ENCODE measurements at places on chromosomes 1 and 21. TPM values are rescaled to one million over a fixed set of nuclear protein-coding genes. Genes with fewer than 3 reads are reported as not detected.

- DNase-seq: no peak
Measured at GRCh38 chr1:107531065-107531908, 390.4 kb downstream of the NTNG1 start.

DNA sequence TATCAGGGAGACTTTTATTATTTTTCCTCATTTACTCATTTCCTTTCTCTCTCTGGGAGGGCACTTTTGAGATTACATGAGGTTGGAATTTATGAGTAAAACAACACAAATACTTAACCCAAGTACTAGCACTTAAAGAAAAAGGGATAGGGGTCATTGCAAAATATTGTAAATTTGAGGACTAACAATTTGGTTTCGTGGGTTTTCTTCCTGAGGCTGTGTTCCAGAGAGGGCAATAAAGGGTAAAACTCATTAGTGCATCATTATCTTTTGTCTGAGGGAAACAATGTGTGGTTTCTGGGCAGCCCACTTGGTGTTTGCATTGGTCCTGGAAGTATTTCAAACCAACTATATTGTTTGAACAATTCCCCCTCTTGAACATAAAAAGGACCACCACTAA lies 96.5 kb downstream of the GREM2 start:
- no peak for DNase-seq

DNA sequence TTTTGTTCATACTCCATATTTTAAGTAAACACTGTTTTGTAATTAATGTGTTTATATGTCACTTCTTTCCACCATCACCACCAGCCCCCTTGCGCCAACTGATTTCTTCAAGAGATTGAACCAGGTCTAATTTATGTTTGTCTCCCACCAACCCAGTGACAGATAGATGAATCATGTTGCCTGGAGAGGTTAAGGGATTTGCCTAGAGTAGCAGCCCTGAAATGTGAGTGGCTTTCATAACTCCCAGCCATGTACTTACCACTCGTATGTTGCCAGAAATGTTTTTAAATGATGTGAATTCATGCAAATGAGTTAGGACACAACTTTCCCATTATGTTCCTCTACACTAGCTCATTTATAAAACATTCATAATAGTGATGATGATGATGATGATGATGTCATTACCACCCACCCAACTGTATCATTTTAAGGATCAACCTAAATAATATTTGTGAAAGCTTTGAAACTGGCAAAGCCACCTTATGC lies 86.9 kb downstream of the LRRC8D start:
- no peak for DNase-seq

DNA sequence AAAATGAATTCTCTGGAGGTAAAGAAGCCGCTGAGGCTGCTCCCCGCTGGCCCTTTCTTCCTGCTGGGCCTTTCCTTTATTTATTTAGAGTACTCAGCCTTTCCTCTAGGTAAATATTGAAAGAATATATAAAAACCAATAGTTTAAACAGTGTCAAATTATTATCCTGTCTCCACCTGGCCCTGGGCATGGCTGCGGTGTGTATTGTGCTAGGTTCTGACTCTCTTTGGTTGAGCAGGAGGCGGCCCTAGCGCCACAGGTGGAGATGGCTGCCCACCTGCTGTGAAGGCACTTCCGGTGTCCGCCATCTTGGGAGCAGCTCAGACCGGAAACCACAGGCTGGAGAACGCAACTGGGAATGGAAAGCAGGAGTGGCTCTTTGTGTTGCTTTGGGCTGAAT lies 29.0 kb upstream of the CLDN14 start:
- DNase-seq: no peak

DNA sequence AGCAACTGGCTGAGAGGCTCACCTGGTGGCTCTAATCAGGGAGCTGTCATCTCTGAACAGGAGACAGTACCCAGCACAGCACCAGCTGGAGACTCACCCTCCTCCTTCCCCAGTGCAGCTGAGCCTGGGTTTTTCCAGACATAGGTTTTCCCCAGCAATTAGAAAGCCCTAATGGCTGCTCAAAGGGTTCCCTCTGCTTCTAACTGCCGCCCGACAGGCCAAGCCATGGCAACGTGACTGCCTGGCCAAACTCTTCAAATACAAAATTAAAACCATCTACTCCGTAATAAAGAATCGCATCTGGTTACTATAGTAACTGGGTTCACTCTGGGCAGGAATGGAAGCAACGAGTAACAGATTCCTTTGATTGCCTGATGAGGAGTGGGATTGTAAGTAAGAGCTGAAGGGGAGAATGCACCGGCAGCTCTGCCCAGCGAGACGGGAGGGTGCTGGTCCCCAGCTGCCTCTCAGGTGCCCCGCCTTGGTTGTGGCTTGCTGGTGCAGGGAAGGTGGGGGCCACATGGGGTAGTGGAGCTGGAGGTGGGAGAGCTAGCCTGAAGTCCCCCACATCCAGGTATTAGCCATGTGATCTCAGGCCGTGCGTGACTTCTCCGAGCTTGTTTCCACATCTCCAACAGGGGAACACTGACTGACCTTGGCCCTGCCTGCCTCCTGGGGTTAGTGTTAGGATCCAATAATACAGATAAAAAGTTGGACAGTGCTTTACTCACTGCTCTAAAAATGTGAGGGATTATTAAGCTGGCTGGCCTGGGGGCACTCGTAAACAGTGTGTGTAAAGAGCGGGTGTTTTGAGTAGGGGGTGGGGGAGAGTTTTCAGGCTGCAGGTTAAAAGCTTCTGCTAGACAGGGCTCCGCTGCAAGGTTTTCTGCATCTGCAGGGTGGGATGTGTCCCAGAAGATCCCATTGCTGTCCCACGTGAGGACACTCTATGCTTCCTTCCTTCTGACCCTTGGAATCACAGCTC lies 94.2 kb downstream of the KCNN3 start:
- DNase-seq: no peak

The NPR1 gene
- 17.3 TPM for total RNA-seq

DNA sequence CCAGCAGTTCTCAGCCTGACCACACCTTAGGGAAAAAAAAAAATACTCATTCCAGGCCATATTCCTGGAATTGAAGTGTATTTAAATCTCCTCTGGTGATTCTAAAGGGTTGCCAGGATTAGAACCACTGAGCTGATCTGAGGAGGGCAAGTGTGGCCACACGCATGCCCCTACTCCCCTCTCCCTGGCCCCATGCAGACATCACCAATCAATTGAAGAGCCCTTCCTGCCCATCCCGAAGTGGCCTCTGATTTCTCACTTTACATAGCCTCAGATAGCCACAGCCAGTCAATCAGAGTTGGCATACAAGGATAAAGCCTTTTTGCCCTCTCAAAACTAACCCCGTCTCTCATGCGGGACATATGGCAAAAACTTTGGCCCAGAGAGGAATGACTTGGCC lies 84.5 kb upstream of the TMEM51 start:
- no peak for DNase-seq

GRCh38 chr1:164846731-164847691 lies 288.0 kb downstream of the PBX1 start:
- no peak for DNase-seq

GRCh38 chr1:32939655-32940371 lies 24.8 kb downstream of the RNF19B start:
- DNase-seq: peak; percentile 61

DNA sequence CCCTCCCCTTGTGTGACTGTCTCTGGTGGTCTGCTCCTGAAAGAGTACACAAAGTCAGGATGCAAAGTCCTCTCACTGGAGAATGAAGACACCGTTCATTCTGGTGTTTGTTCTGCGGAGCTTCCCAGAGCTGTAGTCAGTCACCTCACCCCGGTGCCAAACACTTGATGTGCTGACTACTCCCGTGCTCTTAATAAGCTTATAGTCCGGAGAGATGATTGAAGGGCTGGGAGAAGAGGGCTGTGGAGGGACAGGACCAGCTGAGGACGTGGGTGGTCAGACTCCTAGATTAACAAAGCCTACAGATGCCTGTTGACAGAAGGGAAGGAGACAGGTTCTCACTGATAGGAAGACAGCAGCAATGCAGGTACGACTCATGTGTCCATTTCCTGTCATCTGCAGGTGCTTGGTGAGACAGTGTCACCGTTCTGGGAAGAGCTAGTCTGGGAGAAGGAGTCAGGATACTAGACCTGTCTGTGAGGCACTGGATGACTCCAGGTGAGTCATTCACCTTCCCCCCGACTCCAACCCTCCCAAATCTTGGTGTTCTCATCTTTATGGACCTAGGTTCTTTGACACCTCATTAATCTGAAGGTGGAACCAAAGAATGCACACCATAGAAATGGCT lies 40.4 kb upstream of the LRRN2 start:
- no peak for DNase-seq

- no peak for DNase-seq
Measured at GRCh38 chr1:154895798-154896197, 25.7 kb upstream of the KCNN3 start.

- no peak for DNase-seq
Measured at GRCh38 chr1:206505702-206506355, 1.5 kb upstream of the RASSF5 start.

DNA sequence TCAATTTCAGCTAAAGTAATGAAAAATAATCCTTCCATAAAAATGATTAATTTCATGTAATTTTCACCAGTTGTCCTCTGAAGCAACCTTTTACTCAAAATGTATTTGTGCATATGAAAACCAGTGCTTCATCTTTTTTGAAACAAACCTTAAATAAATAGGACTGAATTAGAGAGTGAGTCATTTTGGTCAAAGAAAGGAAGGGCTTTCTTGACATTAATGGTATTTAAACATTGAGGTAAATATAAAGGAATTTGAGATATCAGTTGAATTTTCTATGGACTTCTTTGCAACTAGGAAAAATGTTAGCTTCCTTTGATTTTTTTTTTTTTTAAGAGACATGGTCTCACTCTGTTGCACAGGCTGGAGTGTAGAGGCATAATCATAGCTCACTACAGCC lies 38.7 kb downstream of the SNX7 start:
- DNase-seq: no peak

DNA sequence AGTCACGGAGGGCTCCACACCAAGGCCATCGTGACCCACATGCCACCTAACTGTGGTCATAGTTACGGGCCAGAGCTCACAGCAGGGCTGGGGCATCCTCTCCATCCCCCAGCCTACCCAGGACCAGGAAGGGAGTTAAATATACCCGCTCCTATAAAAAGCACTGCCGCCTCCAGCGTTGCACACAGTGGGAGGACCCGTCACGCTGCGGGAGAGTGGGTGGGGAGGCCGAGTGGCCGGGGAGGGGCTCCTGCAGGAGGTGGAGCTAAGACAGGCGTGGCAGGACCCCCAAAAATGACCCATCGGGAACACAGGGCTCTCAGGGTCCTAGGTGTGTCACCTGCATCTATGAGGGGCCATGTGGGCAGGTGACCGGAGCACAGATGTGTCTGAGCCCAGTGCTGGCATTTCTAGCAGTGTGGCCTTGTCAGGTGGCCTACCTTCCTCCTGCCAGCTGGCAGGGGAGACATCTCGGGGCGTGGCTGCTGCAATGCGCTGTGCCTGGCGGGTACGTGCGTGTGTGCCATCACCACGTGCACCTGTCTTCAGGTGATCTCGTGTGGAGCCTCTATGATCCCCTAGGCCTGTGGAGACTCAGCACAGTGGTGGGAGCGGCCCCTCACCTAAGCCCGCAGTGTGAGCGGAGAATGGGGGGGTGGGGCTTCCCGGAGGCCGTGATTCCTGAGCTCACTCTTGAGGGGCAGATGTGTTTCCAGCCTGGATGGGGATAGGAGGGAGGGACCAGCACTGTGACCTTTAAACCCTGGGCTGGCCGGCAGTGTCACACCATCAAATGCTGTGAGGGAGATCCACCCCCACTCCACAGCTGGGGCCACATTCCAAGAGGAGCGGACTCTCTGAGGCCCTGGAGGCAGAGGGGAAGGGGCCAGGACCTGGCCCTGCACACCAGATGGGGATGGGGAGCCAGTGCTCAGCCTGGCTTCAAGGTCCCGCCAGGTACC lies 17.7 kb downstream of the AGRN start:
- DNase-seq: no peak

GRCh38 chr1:94920061-94920460 lies 6.8 kb downstream of the CNN3 start:
- no peak for DNase-seq

GRCh38 chr1:31524186-31524901 lies 52.0 kb upstream of the TINAGL1 start:
- DNase-seq: no peak

The PADI4 gene
- total RNA-seq: not detected

The TFF3 gene
- total RNA-seq: 756 TPM

The NBPF4 gene
- total RNA-seq: 3.5 TPM

The CHIA gene
- not detected for total RNA-seq

The DIPK1A gene
- total RNA-seq: 7.5 TPM

- no peak for DNase-seq
Measured at GRCh38 chr1:11422686-11423085, 56.3 kb upstream of the DISP3 start.

The MYOM3 gene
- total RNA-seq: 35.1 TPM

- peak; percentile 10 for DNase-seq
Measured at GRCh38 chr21:42475526-42476387, 20.3 kb downstream of the RSPH1 start.

DNA sequence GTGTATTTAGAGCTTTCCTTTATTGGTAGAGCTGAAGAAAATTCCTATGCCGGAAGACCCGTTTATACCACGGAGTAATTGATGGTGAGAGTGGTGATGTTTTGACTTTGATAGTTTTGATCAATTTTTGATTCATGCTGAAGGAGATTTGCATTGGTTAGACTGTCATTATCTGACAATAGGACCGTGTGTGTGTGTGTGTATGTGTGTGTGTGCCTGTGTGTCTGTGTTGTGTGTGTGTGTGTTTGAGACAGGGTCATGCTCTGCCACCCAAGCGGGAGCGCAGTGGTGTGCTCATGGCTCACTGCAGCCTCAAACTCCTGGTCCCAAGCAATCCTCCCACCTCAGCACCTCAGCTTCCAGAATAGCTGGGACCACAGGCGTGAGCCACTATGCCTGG lies 9.6 kb downstream of the FMN2 start:
- no peak for DNase-seq

- DNase-seq: peak; percentile 48
Measured at GRCh38 chr1:154502066-154502743, at the start of the genes SHE and TDRD10. SHE (minus strand) TSS chr1:154502412; CDS start chr1:154502026, 386 bp downstream. TDRD10 (plus strand) TSS chr1:154502219; CDS start chr1:154506904, 4,685 bp downstream.

DNA sequence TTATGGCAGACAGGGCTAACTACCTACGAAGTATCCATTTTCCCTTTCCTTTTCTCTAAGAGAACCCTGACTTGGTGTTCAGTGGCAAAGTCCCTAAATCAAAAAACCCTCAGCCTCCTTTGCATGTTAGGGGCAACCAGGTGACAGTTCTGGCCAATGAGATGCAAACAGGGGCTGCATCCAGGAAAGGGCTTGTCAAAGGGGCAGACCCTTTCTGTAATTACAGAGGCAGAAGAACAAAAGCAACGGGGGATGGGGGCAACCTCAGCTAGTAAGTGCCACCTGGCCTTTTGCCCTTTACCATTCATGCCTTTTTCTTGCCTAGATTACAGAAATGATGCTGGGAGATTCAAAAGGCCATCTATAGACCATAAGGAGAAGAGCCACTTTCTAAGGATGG lies 34.4 kb downstream of the GLUL start:
- no peak for DNase-seq

GRCh38 chr21:35252831-35253230 lies 203.7 kb upstream of the RUNX1 start:
- no peak for DNase-seq

DNA sequence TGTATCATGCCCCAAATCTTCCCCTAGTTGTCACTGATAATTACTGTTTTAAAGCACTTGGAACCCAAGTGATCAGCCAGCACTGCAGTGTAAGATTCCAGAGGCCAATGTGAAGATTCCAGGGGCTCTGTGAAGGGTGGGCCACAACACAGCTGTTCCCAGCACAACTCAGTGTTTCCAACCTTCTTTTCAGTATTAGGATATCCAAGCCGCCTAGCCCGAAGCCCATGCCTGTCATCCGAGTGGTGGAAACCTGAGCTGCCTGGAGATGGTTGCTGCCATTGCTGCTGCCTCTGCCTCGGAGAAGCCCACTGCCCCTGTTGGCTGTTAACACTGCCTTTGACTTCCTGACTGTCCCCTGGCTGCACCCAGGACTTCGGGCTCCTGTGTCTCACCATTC lies 30.4 kb upstream of the SNX27 start:
- DNase-seq: no peak
